ENCODE measurements at places on chromosomes 4 and X. TPM values are rescaled to one million over a fixed set of nuclear protein-coding genes. Genes with fewer than 3 reads are reported as not detected.

SHROOM3 gene
- 2.7 TPM for total RNA-seq

ELF4 gene
- total RNA-seq, result 9.2 TPM

GAGE2A gene
- not detected for total RNA-seq

P2RY4 gene
- total RNA-seq, result not detected

DNA sequence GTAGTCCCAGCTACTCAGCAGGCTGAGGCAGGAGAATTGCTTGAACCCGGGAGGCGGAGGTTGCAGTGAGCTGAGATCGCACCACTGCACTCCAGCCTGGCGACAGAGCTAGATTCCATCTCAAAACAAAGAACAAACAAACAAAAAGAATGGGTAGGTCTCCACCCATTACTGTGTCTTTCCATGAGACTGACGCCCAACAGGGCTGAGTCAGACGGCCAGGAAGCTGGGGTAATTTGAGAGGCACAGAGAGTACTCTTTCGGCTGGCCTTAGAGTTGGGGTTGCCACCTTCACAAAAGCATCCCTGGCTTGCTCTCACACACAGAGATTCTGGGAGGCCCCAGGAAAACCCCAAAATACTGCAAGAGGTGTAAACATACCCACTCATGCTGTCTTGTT, 72.0 kb upstream of the DHRSX start:
- peak; percentile 61 for DNase-seq

- no peak for DNase-seq
These were observed 27.4 kb downstream of the PRSS12 start for GRCh38 chr4:118325431-118325830.

- no peak for DNase-seq
These were observed 12.2 kb upstream of the RAP1GDS1 start for GRCh38 chr4:98248934-98249333.

DNA sequence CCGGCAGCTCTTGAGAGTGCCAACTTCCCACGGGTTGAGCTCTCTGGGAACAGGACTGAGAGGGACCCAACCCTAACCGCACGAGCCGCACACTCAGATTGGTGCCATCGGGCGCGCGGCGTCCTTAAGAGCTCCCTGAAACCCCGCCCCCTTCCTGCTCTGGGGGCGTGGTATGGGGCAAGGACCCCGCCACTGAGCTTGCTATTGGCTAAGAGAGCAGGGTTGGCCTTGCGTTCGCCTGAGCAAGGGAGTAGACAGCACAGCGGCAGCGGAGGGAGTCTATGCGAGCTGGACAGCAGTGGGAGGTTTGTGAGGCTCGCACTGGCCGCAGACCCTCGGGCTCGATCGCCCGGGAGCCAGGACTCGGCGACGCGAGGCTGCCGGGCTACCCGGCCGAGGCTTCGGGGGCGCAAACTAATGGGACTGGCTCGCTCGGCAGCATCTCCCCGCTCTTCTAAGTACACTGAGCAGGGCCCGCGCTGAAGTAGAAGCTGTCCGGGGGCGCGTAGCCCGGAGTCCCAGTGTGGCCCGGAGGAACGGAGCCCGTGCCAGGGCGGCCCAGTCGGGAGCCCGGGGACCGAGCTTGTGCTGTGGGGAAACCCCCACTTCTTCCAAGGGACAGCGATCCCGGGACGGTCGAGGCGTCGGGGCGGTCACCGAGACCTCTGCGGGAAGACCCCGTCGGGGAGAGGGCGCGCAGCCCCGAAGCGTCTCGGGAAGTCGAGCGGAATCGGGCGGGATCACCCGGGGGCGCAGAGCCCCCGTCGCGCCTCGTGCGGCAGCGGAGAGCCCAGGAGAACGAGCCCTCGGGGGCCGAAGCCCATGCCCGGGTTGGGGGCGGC, at the start of gene EFNB1:
Gene EFNB1, plus strand, starts transcription at position 282 of the 842 bp plus-strand sequence. CDS start 756 bp downstream, outside the sequence.
- DNase-seq, result peak; percentile 95

Data from myocyte (in vitro differentiated cells).